Kidney (tissue), 22 donors: ENCODE measurements at places on chromosomes 4 and X. TPM values are rescaled to one million over a fixed set of nuclear protein-coding genes. Genes with fewer than 3 reads are reported as not detected.
A peak's percentile ranks its signal among the peaks of the same experiment; 100 is the strongest.

The CABS1 gene
- not detected for total RNA-seq

The GYG2 gene
- total RNA-seq, result 2.2 TPM

- H3K27ac ChIP-seq, result no peak overlapping the region
- peaks cover 1% of the 10 kb centered on the region for H3K4me1 ChIP-seq
- DNase-seq, result no peak
- H3K36me3 ChIP-seq, result no peaks in the 10 kb centered on the region
Observed at GRCh38 chr4:183337833-183338232, 15.6 kb upstream of the CLDN24 start.

- no peaks in the 10 kb centered on the region for H3K36me3 ChIP-seq
- no peak for DNase-seq
- H3K27ac ChIP-seq, result no peak overlapping the region
- H3K27me3 ChIP-seq, result no peaks in the 10 kb centered on the region
- no peak overlapping the region for H3K4me3 ChIP-seq
Observed at GRCh38 chrX:150094996-150095395, 156.7 kb upstream of the EOLA2 start.

The NLRP2B gene
- not detected for total RNA-seq

GRCh38 chr4:17336524-17336961 lies 175.3 kb downstream of the QDPR start:
- DNase-seq, result peak; percentile 82
- H3K36me3 ChIP-seq, result no peaks in the 10 kb centered on the region
- H3K27ac ChIP-seq, result no peak overlapping the region
- no peaks in the 10 kb centered on the region for H3K27me3 ChIP-seq

GRCh38 chrX:153475271-153475670 lies 4.9 kb upstream of the HAUS7 start:
- H3K4me1 ChIP-seq, result no peaks in the 10 kb centered on the region
- no peak overlapping the region for H3K4me3 ChIP-seq
- no peak for DNase-seq
- no peaks in the 10 kb centered on the region for H3K36me3 ChIP-seq
- H3K27ac ChIP-seq, result no peak overlapping the region
- H3K27me3 ChIP-seq, result no peaks in the 10 kb centered on the region

GRCh38 chr4:144757969-144758368 lies 112.0 kb downstream of the HHIP start:
- no peaks in the 10 kb centered on the region for H3K27me3 ChIP-seq
- no peak for DNase-seq
- no peak overlapping the region for H3K4me3 ChIP-seq
- H3K4me1 ChIP-seq, result no peaks in the 10 kb centered on the region
- H3K36me3 ChIP-seq, result no peaks in the 10 kb centered on the region
- H3K27ac ChIP-seq, result no peak overlapping the region

The POLA1 gene
- total RNA-seq, result 9.7 TPM

DNA sequence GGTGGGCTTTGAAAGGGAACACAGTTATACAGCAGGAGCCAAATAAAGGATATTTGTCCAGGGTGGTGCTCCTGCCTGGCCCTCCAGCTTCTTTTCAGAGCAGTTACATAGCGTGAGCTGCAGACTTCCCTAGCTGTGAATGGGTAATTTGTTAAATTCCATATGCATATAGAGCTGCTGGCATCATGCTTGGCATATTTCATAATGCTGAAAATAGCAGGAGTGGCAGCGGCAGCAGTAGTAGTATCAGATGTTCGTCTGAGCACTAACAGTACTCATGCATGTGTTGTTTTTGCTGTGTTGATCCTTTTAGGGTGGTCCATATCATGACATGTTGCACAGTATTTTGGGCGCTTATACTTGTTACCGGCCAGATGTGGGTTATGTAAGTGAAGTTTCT lies 33.6 kb upstream of the TADA2B start:
- H3K4me1 ChIP-seq, result peaks cover 2% of the 10 kb centered on the region
- no peaks in the 10 kb centered on the region for H3K27me3 ChIP-seq
- H3K4me3 ChIP-seq, result no peak overlapping the region
- no peak overlapping the region for H3K27ac ChIP-seq
- H3K36me3 ChIP-seq, result peaks cover 17% of the 10 kb centered on the region

DNA sequence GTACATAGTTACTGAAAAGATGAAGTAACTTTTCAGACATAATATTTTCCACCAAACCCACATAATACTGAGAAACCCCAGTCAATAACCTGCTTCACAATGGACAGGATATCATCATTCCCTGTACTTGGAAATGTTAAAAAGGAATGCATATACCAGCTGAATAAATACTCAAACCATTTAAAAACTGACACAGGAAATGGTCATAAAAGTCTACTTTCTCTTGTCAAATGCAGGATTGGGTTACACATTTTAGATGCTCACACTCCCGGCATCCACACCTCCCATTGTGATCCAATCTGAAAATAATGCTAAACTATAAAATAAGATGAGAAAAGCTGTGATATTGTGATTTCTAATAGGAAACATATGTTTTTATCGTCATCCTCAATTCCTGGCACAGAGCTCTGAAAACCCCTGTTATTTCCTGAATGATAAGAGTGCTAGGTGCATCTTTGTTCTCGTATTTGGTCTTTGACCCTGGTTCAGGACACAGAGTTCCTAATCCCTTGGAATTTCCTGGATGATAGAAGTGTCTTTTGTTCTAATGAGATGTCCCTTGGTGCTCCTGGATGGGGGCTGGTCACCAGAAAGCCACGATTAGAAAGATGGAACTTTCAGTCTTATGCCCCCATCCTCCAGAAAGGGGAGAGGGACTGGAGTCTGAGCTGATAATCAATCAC lies 821.3 kb downstream of the TRIML1 start:
- H3K4me1 ChIP-seq, result no peaks in the 10 kb centered on the region
- H3K4me3 ChIP-seq, result no peak overlapping the region
- DNase-seq, result peak; percentile 29
- no peaks in the 10 kb centered on the region for H3K27me3 ChIP-seq
- no peak overlapping the region for H3K27ac ChIP-seq
- H3K36me3 ChIP-seq, result no peaks in the 10 kb centered on the region

The TRPC5OS gene
- total RNA-seq, result not detected

GRCh38 chr4:158810487-158811215 lies 41.8 kb downstream of the FNIP2 start:
- no peak overlapping the region for H3K4me3 ChIP-seq
- peak; percentile 80 for DNase-seq
- H3K27ac ChIP-seq, result peak overlapping the region; percentile 78

- DNase-seq, result no peak
- H3K4me1 ChIP-seq, result no peaks in the 10 kb centered on the region
- no peaks in the 10 kb centered on the region for H3K27me3 ChIP-seq
- H3K27ac ChIP-seq, result no peak overlapping the region
- H3K36me3 ChIP-seq, result peaks cover 6% of the 10 kb centered on the region
Observed at GRCh38 chrX:48827654-48827968, 1.3 kb downstream of the ERAS start.

The ZNF157 gene
- 0.57 TPM for total RNA-seq

GRCh38 chr4:111204797-111205196 lies 581.9 kb upstream of the PITX2 start:
- H3K36me3 ChIP-seq, result no peaks in the 10 kb centered on the region
- no peak for DNase-seq
- H3K4me1 ChIP-seq, result no peaks in the 10 kb centered on the region

GRCh38 chr4:188228279-188228678 lies 89.0 kb downstream of the TRIML1 start:
- no peak overlapping the region for H3K27ac ChIP-seq
- no peaks in the 10 kb centered on the region for H3K36me3 ChIP-seq
- DNase-seq, result no peak

GRCh38 chrX:13690836-13691235 lies 1.9 kb downstream of the RAB9A start:
- no peaks in the 10 kb centered on the region for H3K36me3 ChIP-seq
- peak overlapping the region; percentile 5 for H3K27ac ChIP-seq
- no peaks in the 10 kb centered on the region for H3K4me1 ChIP-seq
- H3K27me3 ChIP-seq, result peaks cover 41% of the 10 kb centered on the region

- peaks cover 2% of the 10 kb centered on the region for H3K4me1 ChIP-seq
- no peaks in the 10 kb centered on the region for H3K36me3 ChIP-seq
- H3K4me3 ChIP-seq, result no peak overlapping the region
- H3K27me3 ChIP-seq, result no peaks in the 10 kb centered on the region
- no peak overlapping the region for H3K27ac ChIP-seq
Observed at GRCh38 chr4:186942758-186943377, 219.2 kb upstream of the FAT1 start.

The NPY2R gene
- total RNA-seq, result 0.54 TPM

The OR13H1 gene
- total RNA-seq, result not detected

The RBM3 gene
- 265 TPM for total RNA-seq

GRCh38 chrX:36348509-36348908 lies 429.0 kb downstream of the CFAP47 start:
- H3K4me1 ChIP-seq, result no peaks in the 10 kb centered on the region
- no peak for DNase-seq
- H3K36me3 ChIP-seq, result no peaks in the 10 kb centered on the region
- no peaks in the 10 kb centered on the region for H3K27me3 ChIP-seq
- H3K27ac ChIP-seq, result no peak overlapping the region
- no peak overlapping the region for H3K4me3 ChIP-seq

DNA sequence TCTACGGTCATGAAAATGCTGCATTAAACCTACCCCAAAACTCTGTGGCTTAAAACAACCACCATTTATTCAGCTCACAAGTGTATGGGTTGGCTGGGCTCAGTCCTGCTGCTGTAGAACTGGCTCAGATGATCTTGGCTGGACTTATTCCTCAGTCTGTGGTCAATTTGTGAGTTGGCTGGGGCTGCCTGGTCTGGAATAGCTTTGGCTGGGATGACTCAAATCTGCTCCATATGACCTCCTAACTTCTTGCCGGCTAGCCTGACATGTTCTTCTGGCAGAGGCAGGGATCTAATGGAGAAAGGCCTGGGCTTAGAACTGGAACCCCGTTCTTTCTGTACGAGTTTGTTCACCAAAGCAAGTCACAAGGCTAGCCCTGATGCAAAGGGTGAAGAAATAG lies 71.7 kb downstream of the CFAP299 start:
- H3K4me1 ChIP-seq, result no peaks in the 10 kb centered on the region
- no peak for DNase-seq
- no peak overlapping the region for H3K4me3 ChIP-seq
- no peak overlapping the region for H3K27ac ChIP-seq
